Activated CD8-positive, alpha-beta memory T cell treated with anti-CD3 and anti-CD28 coated beads, Interleukin-2, amount 10 ng/mL, durations not matched to agents 7 days and 5 days (primary cell): ENCODE measurements at places on chromosomes 12 and 14.

GRCh38 chr14:85576218-85576617 lies 46.3 kb downstream of the FLRT2 start:
- no peak overlapping the region for H3K27ac ChIP-seq
- H3K4me1 ChIP-seq = no peaks in the 10 kb centered on the region
- no peaks in the 10 kb centered on the region for H3K27me3 ChIP-seq
- no peak overlapping the region for H3K4me3 ChIP-seq
- DNase-seq = no peak

DNA sequence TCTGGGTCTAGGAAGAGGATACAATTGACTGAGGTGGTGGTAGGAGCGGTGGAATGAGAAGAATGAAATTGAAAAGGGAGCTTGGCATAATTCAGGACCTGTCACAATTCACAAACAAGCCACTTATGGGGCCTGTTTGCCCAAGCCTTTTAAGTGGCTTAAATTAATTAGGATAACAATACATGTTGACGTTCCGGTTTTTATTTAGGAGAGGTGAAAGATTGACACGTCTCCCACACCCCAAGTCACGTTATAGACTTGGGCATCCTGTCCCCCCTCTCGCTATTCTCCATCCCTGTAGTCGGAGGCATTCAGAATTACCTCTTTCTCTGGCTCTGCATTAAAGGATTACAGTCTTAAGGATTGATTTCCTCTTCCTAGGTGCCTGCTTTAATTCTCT lies 954 bp upstream of the CALCOCO1 start:
- peaks cover 24% of the 10 kb centered on the region for H3K4me1 ChIP-seq
- no peaks in the 10 kb centered on the region for H3K36me3 ChIP-seq
- H3K27me3 ChIP-seq = peaks cover 6% of the 10 kb centered on the region
- H3K27ac ChIP-seq = peak overlapping the region; percentile 90
- peak overlapping the region; percentile 87 for H3K4me3 ChIP-seq
- no peak for DNase-seq

DNA sequence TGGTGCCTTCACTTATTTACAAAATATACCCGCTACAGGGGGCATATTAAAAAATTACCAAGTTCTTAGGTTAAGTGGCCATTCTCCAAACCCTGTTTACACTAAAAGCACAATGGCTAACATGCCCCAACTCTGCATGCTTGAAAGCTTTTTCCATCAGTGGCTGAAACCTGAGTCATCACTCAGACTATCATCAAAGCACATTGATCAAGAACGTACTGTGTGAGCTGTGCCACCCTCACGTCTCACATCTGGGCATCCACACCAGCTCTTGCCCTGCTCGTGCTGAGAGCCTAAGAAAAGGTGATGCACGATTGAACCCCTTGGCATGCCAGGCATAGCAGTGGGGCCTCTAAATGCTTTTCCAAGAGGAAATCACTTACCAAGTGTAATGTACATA lies 13.2 kb downstream of the AQP6 start:
- no peak overlapping the region for H3K4me3 ChIP-seq
- no peak for DNase-seq
- H3K4me1 ChIP-seq = no peaks in the 10 kb centered on the region
- peaks cover 38% of the 10 kb centered on the region for H3K36me3 ChIP-seq

- H3K4me1 ChIP-seq = no peaks in the 10 kb centered on the region
- no peak for DNase-seq
These were observed 28.4 kb downstream of the HSPB8 start for GRCh38 chr12:119207063-119207560.

DNA sequence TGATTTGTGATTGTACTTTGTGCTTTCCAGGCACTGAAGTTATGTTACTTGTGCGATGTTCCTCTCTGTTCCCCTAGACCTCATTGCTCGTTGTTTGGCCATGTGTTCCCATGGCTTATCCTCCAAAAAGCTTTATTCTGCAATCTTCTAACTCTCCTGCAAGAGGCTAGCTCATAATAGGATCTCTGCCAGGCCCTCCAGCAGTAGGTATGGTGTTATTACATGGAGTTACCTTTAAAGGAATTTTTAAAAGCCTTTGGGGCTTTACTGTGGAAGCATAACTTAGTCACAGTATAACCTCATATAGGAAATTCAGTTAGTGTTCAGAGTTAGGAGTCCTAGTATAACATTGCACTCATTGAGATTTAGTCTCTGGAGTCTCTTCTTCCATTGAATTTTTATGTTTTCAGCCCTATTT lies 292.3 kb downstream of the RAD51B start:
- H3K27ac ChIP-seq = no peak overlapping the region
- no peaks in the 10 kb centered on the region for H3K27me3 ChIP-seq
- H3K4me1 ChIP-seq = peaks cover 5% of the 10 kb centered on the region
- DNase-seq = no peak
- no peak overlapping the region for H3K4me3 ChIP-seq

DNA sequence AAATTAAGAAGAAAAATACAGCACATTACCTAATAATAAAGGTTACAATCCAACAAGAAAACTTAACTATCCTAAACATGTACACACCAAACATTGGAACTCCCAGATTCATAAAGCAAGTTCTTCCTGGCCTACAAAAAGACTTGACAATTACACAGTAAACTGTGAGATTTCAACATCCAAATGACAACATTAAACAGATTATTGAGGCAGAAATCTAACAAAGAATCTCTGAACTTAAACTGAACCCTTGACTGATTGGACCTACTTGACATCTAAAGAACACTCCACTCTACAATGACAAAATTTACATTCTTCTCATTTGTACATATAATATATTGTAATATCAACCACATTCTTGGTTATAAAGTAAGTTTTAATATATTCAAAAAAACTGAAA lies 1341.3 kb downstream of the LRFN5 start:
- no peaks in the 10 kb centered on the region for H3K4me1 ChIP-seq
- H3K4me3 ChIP-seq = no peak overlapping the region
- H3K27ac ChIP-seq = no peak overlapping the region
- no peaks in the 10 kb centered on the region for H3K27me3 ChIP-seq

DNA sequence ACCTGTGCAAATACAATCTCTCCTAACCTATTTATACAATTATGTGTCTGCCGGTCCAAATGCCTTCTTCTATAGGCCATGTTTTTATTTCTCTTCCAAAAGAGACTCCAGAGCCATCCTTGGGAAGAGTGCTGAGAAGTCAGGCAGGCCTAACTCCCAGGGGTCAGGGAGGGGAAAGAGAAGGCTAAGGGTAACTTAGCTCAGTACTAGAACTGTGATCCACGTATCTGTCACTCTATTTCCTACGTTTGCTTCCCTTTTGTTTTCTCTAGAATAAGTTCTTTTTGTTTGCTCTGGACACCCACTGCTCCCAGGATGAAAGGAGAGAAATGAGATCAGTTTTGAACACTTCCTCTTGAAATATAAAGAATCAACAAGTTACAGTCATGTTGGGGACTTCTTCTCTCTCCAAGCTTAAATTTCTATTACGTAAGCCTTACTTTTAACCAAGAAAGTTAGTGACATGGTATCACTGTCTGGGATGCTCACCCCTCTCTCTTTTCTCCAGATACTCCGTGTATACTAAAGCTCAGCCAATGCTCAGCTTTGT lies 79.2 kb downstream of the DAD1 start:
- DNase-seq = no peak
- peak overlapping the region; percentile 96 for H3K27ac ChIP-seq
- H3K4me1 ChIP-seq = peaks cover 82% of the 10 kb centered on the region
- H3K36me3 ChIP-seq = peaks cover 93% of the 10 kb centered on the region
- H3K27me3 ChIP-seq = no peaks in the 10 kb centered on the region

- no peak for DNase-seq
- no peak overlapping the region for H3K27ac ChIP-seq
- H3K27me3 ChIP-seq = no peaks in the 10 kb centered on the region
- H3K4me3 ChIP-seq = no peak overlapping the region
- peaks cover 10% of the 10 kb centered on the region for H3K36me3 ChIP-seq
- peaks cover 36% of the 10 kb centered on the region for H3K4me1 ChIP-seq
These were observed 2.4 kb upstream of the CSRNP2 start for GRCh38 chr12:51085757-51086156.
